ENCODE measurements at places on chromosomes 16 and 17.

GRCh38 chr17:68641276-68642117 is 40.3 kb upstream of the FAM20A start:
- H3K27me3 ChIP-seq = peaks cover 2% of the 10 kb centered on the region
- no peak overlapping the region for H3K27ac ChIP-seq
- no peak overlapping the region for H3K4me3 ChIP-seq
- DNase-seq = no peak

DNA sequence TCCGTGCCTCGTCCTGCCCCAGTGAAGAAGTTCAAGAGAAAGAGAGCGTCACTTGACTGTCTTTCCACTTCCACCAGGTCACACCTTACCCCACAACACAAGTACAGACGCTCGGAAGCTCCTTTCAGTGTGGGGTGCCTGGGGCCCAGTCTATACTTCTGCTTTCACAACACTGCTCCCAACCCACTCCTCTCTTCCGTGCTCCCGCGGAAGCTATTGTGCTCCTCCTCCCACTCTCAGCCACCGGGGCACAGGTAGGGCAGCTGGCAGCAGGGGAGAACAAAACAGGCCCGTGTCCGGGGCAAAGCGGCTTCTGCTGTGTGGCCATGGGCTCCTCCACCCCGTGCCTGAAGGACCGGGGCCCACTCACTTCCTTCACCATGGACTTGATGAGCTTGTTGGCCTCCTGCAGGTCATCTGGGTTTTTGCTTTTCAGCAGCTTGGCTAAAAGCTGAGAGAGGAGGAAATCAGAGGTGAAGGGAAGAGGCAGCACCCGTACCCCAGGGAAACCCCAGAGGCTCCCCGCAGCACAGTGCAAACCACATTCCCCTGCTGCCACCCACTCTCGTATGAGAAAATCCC is 18.9 kb downstream of the GGA3 start:
- H3K27me3 ChIP-seq = no peaks in the 10 kb centered on the region
- H3K27ac ChIP-seq = no peak overlapping the region
- H3K4me1 ChIP-seq = 0 out of 2 replicates have a peak, but pooled peaks cover 3% of the 10 kb centered on the region
- H3K4me3 ChIP-seq = no peak overlapping the region
- H3K36me3 ChIP-seq = peaks cover 8% of the 10 kb centered on the region

DNA sequence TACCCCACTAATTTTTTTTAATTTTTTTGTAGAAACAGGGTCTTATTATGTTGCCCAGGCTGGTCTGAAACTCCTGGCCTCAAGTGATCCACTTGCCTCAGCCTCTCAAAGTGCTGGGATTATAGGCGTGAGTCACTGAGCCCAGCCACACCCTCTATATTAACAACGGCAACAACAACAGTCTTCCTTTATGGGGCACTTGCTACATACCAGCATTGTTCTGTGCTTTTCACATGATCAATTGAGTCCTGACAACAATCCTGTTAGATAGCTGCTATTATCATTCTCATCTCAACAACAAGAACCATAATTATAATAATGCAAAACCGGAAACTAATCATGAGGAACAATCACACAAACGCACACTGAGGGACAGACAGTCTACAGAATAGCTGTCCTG is 12.6 kb upstream of the ARL5C start:
- H3K4me1 ChIP-seq = peaks cover 3% of the 10 kb centered on the region
- H3K27me3 ChIP-seq = no peaks in the 10 kb centered on the region
- H3K27ac ChIP-seq = no peak overlapping the region
- no peak for DNase-seq
- no peaks in the 10 kb centered on the region for H3K36me3 ChIP-seq

- H3K4me1 ChIP-seq = peaks cover 12% of the 10 kb centered on the region
- H3K4me3 ChIP-seq = peak overlapping the region; percentile 97
- H3K27ac ChIP-seq = peak overlapping the region; percentile 53
- DNase-seq = no peak
- no peaks in the 10 kb centered on the region for H3K36me3 ChIP-seq
Observed at GRCh38 chr16:21600031-21600773, 825 bp downstream of the METTL9 start.

DNA sequence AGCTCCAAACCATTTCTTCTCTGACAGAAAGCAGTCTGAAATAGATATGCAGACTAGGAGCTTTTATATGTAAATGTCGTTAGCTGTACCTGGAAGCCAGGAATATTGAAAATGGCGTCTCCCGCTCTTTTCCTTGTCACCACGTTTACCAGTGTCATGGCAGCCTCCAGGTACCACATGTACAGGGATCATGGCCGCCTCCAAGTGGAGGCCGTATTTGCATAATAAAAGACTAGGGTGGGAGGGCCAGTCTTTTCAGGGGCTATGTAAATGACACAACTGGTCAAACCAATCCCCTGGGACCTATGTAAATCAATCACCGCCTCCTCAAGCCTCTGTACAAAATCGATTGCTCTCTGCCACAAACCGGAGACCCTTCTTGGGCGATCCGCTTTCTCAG is 54.3 kb downstream of the MYOCD start:
- no peaks in the 10 kb centered on the region for H3K36me3 ChIP-seq
- no peaks in the 10 kb centered on the region for H3K4me1 ChIP-seq
- no peak overlapping the region for H3K4me3 ChIP-seq

DNA sequence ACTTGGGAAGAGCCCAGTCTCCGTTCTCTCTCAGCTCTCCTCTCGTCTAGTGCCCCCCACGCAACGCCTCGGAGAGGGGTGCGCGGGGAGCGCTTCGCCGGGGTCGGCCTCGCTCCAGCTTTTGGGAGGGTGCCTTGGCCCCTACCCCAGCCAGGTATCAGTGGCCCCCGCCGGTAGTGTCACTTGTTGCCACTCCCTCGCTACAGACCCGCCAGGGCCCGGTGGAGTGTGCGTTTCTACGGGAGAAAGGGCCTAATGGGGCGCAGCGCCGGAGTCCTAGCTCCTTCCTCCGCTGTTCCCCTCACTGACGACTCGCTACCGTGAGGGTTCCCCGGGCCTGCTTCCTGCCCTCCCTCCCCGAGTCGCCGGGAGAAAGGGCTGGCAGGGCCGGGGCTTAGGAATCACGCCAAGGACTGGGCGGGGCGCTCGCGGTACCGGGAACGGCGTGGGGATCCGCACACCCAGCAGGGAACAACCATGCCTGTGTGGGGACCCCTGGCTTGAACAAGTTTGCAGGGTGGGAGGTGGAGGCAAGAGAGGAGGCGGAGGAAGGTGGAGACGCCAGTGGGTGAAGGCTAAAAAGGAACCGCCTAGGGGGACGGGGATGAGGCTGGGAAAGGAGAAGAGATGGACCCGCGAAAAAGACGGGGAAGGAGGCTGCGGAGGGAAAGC is 997 bp upstream of the CDH11 start:
- DNase-seq = no peak
- no peak overlapping the region for H3K27ac ChIP-seq
- H3K36me3 ChIP-seq = no peaks in the 10 kb centered on the region

GRCh38 chr17:38588788-38589174 is 17.0 kb downstream of the SRCIN1 start:
- H3K4me1 ChIP-seq = peaks cover 20% of the 10 kb centered on the region
- no peak for DNase-seq
- no peak overlapping the region for H3K4me3 ChIP-seq

DNA sequence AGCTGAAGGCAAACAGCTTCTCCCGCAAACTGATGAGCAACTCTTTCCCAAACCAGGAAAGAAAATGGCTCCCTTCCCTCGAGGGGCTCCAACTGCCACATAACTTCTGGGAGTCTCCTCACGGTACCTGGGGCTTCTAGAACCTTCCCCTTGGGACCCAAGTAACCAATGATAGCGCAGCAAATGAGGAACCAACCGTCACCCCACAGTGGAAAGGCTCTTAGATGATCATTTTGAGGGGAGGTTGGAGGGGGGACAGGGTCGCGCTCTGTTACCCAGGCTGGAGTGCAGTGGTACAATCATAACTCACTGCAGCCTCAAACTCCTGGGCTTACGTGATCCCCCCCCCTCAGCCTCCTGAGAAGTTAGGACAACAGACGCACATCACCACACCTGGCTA is at the start of gene DNAH17:
DNAH17 (minus strand) TSS at position 101 of the 400 bp plus-strand sequence. CDS start 2,339 bp downstream, outside the sequence.
- H3K4me1 ChIP-seq = no peaks in the 10 kb centered on the region
- H3K36me3 ChIP-seq = no peaks in the 10 kb centered on the region
- no peak within 1 kb of the TSS for H3K27ac ChIP-seq
- no peak for DNase-seq
- H3K4me3 ChIP-seq = no peak within 1 kb of the TSS

GRCh38 chr16:80899809-80900592 is 95.6 kb upstream of the CDYL2 start:
- H3K4me3 ChIP-seq = no peak overlapping the region
- no peaks in the 10 kb centered on the region for H3K27me3 ChIP-seq
- no peaks in the 10 kb centered on the region for H3K36me3 ChIP-seq

GRCh38 chr17:40121181-40122135 is at the start of gene MSL1:
Gene MSL1, plus strand, starts transcription at chr17:40121971. Its CDS starts 642 bp downstream, at chr17:40122613.
- DNase-seq = no peak
- peak within 1 kb of the TSS; percentile 93 for H3K4me3 ChIP-seq
- peaks cover 7% of the 10 kb centered on the region for H3K36me3 ChIP-seq

DNA sequence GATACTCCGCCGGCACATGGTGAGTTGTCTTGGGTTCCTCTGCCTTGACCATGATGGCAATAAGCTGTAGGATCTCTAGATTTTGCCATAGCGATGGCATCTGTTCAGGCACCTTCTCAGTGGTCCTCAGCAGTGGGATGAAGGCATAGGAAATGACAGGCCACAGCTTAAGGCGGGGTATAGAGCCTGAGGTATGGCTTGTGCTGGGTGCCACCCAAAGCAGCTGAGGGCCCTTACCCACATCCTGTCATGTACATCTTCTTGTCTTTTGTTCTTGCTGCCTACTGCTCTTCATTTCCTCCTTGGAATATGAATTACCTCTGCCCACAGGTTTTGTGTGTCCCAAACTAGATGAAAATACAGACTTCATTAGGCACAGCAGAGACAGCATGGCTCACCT is 29.5 kb downstream of the KAT7 start:
- no peak overlapping the region for H3K27ac ChIP-seq
- DNase-seq = no peak
- peaks cover 25% of the 10 kb centered on the region for H3K36me3 ChIP-seq

GRCh38 chr16:68387301-68387700 is 61.0 kb downstream of the SMPD3 start:
- no peaks in the 10 kb centered on the region for H3K4me1 ChIP-seq
- no peaks in the 10 kb centered on the region for H3K36me3 ChIP-seq
- no peaks in the 10 kb centered on the region for H3K27me3 ChIP-seq
- H3K27ac ChIP-seq = no peak overlapping the region

DNA sequence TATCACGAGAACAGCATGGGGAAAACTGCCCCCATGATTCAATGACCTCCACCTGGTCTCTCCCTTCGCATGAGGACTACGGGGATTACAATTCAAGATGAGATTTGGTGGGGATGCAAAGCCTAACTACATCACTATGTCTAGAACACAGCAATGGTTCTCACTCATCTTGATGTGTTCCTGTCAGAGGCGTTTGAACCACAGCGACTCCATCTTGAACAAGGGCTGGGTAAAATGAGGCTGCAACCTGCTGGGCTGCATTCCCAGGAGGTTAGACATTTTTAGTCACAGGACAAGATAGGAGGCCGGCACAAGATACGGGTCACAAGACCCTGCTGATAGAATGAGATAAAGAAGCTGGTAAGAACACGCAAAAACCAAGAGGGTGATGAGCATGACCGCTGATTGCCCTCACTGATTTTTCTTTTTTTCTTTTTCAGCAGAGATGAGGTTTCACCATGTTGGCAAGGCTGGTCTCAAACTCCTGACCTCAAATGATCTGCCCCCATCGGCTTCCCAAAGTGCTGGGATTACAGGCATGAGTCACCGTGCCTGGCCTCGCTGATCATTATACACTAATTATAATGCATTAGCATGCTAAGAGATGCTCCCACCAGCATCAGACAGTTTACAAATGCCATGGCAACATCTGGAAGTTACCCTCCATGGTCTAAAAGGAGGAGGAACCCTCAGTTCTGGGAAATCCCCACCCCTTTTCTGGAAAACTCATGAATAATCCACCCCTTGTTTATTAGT is 3.0 kb upstream of the PPY start:
- DNase-seq = no peak
- no peaks in the 10 kb centered on the region for H3K36me3 ChIP-seq
- H3K4me1 ChIP-seq = no peaks in the 10 kb centered on the region
- no peak overlapping the region for H3K27ac ChIP-seq
- no peaks in the 10 kb centered on the region for H3K27me3 ChIP-seq
- no peak overlapping the region for H3K4me3 ChIP-seq

- no peaks in the 10 kb centered on the region for H3K27me3 ChIP-seq
- H3K4me1 ChIP-seq = no peaks in the 10 kb centered on the region
- no peak for DNase-seq
- no peaks in the 10 kb centered on the region for H3K36me3 ChIP-seq
Observed at GRCh38 chr16:10552998-10553491, 27.4 kb downstream of the EMP2 start.

- H3K4me3 ChIP-seq = no peak overlapping the region
- H3K27me3 ChIP-seq = no peaks in the 10 kb centered on the region
- no peaks in the 10 kb centered on the region for H3K36me3 ChIP-seq
Observed at GRCh38 chr16:15786501-15786900, 70.3 kb downstream of the MYH11 start.

- no peaks in the 10 kb centered on the region for H3K4me1 ChIP-seq
- no peaks in the 10 kb centered on the region for H3K27me3 ChIP-seq
- no peaks in the 10 kb centered on the region for H3K36me3 ChIP-seq
- no peak overlapping the region for H3K27ac ChIP-seq
- DNase-seq = no peak
Observed at GRCh38 chr17:73362697-73363096, 50.9 kb upstream of the CDC42EP4 start.
